ENCODE measurements at places on chromosomes 6 and 20.

DNA sequence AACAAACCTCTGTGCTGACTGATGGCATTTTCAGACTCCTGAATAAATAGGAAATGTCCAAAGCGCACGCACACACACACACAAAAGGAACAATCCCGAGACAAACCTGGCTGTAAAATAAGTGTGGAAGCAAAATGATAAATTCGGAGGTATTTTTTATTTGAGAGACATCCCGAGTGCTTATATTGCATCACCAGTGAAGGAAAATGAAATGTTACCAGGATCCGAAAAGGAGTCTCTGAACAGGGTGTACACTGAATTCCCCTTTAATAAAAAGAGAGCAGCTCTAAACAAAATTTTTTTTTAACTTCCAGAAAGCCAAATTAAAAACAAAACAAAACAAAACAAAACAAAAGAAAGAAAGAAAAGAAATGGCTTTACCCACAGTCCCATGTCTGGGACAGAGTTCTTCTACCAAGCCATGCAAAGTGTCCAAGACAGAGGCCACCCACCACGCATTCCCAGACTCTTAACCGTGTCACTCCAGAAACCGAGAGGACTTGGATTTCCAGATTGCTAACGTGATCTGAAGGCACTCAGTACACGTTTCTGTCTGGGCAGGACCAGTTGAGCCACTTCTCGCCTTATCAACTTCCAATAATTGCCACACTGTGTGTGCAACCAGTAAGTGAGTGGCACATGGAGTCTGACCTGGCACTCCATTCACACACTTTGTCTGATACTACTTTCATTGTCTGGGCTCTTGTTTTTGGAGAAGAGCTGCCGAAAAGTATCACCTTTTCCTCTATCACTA is 817 bp downstream of the ME1 start:
- no peak for DNase-seq

- DNase-seq = no peak
Measured at GRCh38 chr6:98020222-98020621, 737.2 kb upstream of the MMS22L start.

DNA sequence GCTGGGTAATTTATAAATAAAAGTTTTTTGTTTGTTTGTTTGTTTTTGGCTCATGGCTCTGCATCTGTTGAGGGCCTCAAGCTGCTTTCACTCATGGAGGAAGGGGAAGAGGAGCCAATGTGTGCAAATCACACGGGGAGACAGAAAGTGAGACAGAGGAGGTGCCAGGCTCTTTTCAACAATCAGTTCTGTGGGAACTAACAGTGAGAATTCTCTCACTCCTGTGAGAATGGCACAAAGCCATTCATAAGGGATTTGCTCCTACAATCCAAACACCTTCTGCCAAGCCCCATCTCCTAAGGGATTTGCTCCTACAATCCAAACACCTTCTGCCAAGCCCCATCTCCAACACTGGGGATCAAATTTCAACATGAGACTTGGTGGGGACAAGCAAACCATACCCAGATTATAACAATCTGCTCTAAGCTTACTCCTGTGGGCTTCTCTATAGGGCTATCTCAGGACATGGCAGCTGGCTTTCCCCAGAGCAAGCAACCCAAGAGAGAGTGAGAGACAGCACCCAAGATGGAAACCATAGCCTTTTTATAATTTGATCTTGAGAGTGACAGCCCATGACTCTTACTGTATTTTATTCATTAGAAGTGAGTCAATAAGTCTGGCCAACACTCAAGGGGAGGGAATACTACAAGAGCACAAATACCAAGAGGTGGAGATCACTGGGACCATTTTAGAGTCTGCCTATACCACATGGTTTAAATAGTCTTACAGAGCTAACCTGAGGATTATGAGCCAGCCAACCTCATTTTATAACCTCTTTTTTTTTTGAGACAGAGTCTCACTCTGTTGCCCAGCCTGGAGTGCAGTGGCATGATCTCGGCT is 22.8 kb upstream of the LRRC1 start:
- DNase-seq = no peak

DNA sequence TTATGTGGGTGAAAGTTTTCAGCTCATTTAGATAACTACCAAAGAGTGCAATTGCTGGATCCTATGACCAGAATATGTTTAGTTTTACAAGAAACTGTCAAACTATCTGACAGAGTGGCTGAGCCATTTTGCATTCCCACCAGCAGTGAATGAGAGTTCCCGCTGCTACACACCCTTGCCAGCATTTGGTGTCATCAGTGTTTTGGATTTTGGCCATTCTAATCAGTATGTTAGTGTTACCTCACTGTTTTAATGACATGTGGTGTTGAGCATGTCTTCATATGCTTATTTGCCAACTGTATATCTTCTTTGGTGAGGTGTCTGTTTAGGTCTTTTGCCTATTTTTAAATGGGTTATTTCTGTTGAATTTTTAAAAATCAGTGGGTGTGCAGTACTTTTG is 120.9 kb downstream of the CFAP61 start:
- DNase-seq = no peak

Measured in keratinocyte (primary cell).